Activated gamma-delta T cell (primary cell): ENCODE measurements at places on chromosomes 1 and 21.

DNA sequence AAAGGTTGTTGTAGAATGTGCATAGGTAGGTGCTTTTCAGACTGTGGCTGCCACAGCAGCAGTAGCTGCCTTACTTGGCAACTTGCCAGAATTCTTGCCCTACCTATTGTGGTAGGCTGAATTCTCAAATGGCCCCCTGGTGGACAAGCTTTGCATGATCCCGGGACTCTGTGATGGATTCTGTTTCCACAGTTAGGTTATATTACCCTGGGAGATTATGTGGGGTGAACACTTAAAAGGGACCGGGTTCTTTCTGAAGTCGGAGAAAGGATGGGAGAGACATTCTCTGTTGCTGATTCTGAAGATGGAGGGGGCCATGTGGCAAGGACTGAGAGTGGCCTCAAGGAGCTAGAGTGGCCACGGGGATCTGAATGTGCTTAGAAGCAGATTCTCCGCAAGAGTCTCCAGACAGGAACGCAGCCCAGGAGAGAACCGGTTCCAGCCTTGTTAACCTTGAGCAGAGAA is 32.1 kb upstream of the KCNE1 start:
- DNase-seq = no peak

DNA sequence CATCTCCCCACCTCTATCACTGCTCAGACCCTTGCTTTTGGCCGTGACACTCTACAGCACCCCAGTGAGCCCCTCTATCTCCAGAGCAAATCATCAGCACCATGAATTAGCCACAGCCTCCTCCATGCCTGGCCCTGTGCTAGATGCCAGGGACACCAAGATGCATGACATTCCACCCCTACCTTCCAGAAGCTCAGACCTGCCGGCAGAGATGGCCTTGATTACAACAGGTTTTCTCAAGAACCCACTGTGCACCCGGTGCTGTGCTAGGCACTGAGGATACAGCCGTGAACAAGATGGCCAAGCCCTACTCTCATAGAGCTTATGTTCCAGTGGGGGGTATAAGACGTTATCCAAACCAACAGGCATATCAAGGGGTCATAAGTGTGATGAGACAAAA is 30.6 kb downstream of the CDK18 start:
- no peak for DNase-seq

DNA sequence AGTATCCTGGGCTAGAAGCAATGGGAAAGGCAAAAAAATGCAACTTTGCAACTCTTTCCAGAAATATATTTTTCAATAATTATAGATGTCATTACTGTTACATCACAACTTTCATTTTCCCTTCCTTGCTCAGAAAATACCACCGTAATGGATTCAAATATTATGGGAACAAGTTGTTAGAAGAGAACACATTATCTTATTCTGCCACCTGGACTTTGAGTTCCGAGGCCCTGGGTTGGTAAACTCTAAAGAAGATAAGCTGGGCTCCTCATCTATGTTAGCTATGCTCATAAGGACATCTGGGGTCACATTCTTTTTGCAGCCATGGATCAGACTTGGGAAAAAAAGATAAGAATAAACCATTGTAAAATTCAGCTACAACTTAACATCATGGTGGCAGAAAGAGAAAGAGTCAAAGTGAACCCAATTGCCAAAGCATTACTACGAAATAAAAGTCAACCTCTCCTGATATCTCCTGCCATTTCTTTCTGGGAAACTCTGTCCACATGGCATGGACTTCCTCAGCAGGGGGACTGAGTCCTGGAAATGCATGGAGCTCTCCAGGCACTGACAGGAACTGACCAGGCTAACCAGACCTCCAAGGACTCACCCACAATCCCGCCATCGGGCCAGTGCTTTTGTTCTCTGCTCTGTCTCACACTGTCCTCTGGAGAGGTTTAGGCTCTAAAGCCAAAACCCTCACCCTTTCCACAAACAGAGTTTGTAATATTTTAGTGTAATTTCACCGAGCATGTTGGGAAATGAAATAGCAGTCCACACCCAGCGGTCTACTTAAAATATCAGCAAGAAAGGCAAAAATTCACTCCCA is 499.1 kb upstream of the RUNX1 start:
- DNase-seq = no peak

DNA sequence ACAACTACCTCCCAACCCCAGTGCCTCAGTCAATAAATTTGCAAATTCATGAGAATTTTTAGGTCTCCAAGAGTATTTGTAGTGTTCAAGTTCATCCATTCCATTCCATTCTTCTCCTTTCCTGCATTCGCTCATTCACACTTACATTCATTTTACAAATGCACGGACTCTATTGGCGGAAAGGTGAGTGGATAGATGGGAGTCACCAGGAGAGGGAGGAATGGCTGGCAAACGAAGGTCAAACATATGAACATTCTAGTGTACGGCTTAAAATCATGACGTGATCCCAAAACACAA is 2.5 kb downstream of the LORICRIN start:
- DNase-seq = no peak

DNA sequence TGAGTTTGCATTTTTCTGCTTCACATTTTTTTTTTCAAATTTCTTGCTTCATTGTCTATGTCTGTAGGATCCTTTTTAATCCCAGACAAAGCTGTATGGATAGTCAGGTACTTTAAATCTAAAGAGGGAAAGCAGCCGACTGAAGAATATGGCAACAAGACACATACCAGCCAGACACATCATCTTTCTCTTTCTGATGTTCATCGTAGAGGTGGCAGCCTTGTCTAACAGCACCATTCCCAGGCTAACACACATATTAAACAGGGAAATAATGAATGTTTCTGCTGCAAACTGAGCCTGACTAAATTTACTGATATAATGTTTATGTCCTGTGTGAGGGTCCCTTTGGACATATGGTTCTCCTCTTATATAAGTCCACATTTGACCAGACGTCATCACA is 3.7 kb upstream of the TEKT2 start:
- no peak for DNase-seq

DNA sequence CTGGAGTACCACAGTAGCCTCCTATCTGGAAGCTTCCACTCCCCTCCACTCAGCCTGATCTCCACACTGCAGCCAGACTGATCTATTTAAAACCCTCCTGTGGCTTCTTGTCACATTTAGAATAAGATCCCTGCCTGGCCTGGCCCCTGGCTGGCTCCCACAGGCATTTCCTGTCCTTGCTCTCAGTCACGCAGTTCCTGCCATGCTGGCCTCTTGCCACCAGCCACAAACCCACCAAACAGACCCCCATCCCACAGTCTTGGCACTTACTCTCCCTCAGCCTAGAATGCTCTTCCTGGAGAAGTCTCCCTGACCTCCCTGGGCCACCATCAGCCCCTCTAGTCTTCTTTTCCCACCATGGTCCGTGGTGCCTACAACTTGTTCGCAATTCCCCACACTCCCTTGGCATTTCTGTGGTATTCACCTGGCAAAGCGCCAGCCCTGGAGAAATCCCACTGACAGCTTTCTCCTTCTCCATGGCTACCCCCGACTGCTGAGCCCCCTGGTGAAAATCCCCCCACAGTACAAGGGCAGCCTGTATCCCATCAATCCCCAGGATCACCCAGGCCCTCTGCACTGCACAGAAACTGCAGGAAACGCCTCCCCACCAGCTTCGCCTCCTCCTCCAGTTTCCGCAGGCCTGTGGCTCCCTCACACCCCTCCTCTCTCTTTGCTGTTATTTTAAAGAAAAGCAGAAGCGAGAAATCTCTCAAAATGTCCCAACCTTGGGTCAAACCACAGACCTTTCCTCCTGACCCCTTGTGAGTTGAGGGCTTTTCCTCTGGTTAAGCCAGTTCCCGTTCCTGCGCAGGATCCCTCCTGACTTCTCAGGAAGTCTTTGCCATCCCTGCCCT is 94.5 kb downstream of the SYT2 start:
- no peak for DNase-seq
